Stimulated activated CD4-positive, alpha-beta T cell treated with anti-CD3 and anti-CD28 coated beads, Interleukin-4, amount 100 ng/mL, for 48 hours (primary cell): ENCODE measurements at places on chromosomes 11 and 22.

DNA sequence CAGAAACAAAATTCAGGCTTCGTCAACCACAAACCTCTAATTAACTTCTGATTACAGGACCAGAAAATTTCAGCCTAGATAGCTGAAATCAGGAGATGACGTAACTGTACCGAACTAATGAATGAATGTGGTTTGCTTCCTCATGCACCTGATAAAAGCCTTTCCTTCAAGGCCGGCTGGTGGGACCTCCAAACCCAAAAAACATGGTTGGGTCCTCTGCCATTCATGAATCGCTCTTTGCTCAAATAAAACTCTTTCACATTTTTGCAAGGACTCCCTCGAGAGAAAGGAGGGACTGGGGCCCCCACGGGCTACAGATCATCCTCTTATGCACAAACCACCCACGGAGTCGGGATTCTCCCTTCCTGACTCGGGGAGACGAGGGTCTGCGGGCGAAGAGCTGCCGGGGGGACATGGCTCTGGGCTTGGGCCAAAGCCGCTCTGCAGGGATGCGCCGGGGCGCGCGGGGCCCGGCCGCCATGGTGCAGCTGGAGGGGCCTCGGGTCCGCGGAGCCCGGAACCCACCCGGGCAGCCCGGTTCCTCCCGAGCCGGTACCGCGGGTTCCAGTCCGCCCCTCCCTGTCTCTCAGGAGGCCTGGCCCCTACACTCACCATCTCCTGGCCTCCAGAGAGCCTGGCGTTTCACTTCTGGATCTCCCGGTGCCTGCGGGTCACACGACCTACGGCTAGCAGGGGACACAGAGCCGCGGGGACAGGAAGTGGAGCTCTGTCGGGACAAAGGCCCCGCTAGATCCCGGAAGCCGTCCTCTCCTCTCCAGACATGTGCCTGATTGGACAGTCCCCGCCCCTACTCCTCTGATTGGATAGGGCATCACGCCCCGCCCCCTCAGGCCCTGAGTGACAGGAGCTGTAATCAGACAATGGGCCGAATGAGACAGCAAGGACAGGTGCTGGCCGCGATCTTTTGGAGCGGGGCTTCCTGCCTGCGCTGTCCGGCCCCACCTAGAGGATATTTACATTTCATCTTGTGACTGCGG lies at the start of gene ZNF195:
Gene ZNF195, minus strand, starts transcription at position 721 of the 998 bp plus-strand sequence. Its CDS starts 106 bp downstream, at position 615.
- DNase-seq = peak; percentile 99

DNA sequence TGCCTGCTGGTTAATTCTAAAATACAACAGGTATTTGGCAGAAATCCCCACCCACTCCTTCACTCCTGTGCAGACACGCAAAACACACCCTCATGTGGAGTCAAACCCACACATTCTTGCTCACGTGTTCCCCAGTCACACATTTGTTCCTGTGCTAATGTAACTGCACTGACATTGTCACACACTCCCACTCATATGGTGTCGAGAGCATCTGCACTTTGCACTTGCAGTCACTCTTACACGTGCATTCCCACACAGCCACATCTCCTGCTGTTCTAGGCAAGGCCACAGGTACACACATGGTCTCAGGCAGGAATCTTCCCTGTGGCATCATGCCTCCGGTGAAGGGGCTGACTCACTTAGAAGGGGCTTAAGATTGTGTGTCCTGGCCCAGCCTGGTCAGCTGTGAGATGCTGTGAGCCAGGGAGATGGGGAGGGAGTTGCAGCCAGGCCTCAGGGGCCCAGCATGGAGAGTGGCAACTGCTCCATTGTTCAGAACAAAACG lies 395.0 kb downstream of the TENM4 start:
- DNase-seq = no peak

GRCh38 chr11:35906681-35907080 lies 37.2 kb upstream of the LDLRAD3 start:
- no peak for DNase-seq

GRCh38 chr11:2393111-2393868 lies 7.3 kb upstream of the TSSC4 start:
- no peak for DNase-seq

GRCh38 chr11:24142062-24142461 lies 354.8 kb upstream of the LUZP2 start:
- DNase-seq = no peak

DNA sequence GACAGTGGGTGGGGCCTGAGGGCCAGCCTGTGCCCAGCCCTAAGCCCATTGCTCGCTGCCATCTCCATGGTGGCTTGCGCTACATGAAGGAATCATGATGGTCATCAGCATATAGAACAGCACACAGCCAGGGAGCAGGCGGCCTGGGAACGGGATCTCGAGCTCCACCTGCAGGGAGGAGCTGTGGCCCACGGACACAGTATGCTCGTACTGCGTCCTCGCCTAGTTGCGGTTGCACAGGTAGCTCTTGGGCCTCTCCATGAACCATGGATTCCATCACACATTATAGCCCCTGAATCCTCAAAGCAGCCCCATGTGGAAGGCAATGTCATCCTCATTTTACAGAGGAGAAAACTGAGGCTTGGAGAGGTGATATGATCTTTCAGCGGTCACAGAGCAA lies 15.1 kb downstream of the SEC14L4 start:
- DNase-seq = no peak

- no peak for DNase-seq
Observed at GRCh38 chr11:17594686-17595192, 47.7 kb downstream of the OTOG start.

DNA sequence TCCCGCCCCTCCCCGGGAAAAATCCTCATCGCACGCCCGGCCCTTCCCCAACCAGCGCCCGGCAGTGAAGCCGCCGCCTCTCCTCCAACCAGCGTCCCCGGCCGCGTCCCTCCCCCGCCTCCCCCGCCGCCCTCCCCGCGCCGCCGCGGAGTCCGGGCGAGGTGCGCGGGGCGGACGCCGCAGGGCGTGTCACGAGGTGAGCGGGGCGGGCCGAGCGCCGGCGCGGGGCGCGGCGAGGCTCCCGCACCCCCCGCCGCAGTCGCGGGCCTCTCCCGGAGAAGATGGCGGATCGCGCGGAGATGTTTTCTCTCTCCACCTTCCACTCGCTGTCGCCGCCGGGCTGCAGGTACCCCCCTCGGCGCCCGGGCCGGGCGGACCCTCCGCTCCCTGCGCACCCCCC lies at the start of gene MAPK8IP2:
Gene MAPK8IP2, plus strand, starts transcription at position 256 of the 400 bp plus-strand sequence. Its CDS starts 26 bp downstream, at position 282.
- no peak for DNase-seq

DNA sequence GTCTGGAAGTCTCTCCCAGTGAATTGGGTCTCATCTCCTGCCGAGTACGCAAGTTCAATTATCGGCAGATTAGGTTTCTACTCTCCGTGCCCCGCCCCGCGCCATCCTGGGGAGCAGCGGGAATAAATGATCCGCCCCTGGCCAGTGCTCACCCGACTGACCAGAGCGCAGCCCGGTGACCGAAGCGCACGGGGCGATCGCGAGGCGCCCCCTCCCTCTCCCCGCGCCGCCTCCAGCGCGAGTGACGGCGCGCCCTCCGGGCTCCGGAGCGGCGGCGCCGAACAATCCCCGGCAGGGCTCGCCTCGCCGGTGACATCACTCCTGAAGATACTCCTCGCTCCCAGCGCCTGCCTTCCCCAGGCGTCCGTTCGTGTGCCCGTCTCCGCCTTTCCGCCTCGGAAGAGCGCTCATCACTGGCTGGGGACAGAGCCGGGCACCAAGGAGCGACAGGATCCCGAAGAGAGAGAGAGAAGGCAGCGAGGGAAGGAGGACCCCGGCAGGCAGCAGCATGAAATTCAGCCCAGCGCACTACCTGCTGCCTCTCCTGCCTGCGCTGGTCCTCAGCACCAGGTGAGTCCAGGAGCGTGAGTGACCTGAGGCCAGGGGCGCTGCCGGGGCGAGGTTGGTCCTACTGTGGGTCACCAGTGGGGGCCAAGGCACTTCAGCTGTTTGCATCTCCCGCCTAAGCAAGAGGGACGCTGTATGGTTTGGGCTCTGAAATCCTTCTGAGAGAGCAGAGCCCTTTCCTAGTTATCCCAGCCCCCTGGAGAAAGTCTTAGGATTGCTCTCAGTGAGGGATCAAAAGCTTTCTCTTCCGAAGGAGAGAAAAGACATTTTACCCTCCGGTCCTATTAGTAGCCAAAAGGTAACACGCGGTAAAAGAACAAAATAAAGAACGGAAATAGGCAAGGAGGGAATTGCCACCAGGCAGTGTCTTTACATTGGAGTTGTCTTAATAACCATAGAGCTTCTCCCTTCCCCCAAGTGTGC lies at the start of gene LUZP2:
Gene LUZP2, plus strand, starts transcription at position 318 of the 990 bp plus-strand sequence.
- DNase-seq = no peak

DNA sequence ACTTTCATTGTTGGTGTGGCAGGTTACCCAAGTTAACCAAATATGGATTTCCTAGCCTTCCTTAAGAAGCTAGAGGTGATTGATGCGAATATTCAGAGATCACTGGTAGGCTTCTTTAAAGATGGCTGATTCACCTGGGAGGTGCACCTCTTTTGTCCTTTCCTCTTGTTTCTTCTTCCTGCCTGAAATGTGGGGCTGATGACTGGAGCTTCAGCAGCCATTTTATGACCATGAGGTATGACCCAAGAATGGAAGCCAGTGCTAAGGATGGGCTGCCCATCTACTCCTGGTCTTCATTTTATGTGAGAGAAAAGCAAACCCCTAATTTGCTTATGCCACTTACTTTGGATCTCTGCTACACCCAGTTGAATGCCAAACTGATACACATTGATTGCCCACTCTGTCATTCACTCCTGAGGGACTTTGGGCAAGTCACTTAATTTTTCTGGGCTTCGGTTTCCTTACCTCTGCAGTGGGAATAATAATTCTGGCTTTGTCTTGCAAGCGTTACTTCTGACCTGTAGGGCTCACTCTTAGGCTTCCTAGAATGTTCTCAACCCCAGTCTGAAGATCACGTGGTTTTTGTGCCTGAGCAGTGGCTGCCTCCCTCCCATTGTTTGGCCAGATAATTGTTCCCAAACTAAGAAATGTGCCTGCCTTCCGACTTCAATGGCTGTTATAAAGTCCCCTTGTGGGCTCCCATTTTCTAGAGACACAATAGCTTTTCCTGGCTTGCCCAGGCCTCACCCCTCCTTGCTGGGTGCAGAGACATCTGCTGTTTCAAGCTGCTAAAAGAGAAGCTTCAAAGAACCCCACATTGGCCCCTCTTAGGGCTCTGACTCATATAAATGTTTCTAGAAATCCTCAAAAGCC lies 243.1 kb downstream of the ST3GAL4 start:
- no peak for DNase-seq

DNA sequence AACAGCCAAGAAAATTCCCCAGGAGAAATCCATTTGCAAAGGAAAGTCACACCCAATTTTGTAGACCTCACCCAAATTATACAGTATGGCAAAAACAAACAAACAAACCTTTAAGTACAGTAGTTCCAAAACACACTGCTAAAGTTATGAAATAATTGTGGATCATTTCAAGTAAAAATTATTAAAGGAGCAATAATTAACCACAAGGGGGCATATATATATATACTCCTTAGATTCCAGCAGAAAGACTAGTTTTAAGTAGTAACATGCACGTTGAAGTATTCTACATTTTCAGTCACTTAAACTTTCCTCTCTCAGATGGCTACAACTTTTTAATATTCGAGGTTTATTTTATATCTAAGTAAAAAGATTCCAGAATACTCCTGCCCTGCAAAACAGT lies 26.8 kb downstream of the RNF141 start:
- no peak for DNase-seq

- no peak for DNase-seq
Observed at GRCh38 chr11:93005239-93005638, 35.8 kb downstream of the MTNR1B start.

DNA sequence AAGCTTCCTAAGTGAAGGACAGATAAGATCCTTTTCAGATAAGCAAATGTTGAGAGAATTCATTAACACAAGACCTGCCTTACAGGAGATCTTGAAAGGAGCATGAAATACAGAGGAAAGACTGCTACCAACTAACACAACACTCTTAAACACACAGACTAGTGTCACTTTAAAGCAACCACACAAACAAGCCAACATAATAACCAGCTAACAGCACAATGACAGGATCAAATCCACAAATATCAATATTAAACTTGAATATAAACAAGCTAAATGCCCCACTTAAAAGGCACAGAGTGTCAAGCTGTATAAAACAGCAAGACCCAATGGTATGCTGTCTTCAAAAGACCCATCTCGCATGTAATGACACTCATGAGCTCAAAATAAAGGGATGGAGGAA lies 70.8 kb upstream of the HMGXB4 start:
- DNase-seq = no peak

- DNase-seq = no peak
Observed at GRCh38 chr11:126335463-126335760, 20.1 kb upstream of the ST3GAL4 start.

GRCh38 chr22:32697331-32697995 lies 104.0 kb upstream of the TIMP3 start:
- DNase-seq = no peak

DNA sequence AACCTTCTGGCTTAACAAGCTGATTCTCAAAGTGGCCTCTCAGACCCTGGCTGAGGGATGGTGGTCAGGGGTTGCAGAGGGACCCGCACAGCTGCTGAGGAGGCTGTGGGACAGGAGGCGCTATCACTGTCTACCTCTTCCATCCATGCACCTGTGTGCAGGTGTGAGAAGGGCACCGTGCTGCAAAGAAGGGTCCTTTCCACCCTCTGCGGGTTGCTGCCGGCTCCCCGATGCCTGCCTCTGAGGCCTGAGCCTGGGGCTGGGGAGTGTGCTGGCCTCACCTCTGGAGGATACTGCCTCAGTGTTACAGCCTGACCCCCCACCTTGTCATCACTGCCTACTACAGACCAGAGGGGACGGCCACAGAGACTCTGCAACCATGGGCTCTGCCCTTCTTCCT lies 66.1 kb upstream of the B3GAT1 start:
- DNase-seq = no peak

DNA sequence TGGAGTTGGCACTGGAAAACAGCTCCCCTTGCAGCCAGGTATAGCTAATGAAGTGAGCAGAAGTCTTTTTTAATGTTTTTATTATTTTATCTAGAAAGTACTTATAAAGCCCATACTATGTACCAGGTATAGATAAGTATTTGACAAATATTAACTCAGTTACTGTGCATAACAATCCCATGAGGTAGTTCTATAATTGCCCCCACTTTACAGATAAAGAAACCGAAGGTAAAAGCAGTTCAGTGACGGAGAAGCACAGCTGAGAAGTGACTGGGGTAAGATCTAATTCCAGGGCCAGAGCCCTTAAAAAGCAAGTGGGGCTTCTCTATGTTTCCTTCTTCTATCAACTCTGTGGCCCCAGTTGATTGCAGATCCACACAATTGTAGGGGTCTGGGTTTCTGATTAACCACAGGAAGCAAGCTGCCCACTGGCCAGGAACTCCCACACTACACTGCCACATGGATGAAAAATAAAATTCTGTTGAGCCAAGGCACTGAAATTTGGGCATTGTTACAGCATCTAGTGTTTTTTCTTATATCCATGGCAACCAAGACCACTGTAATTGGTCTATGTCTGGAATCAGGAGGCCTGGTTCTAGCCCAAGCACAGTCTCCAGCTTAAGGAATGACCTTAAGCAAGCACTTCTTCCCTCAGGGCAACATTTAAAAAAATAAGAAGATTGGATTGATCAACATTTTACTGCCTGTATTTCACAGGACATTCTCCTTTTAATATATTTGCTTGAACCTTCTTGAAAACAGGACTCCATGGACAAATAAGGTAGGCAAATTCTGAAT lies 55.3 kb upstream of the TEAD1 start:
- DNase-seq = no peak
